ENCODE measurements at places on chromosomes 1 and 21.

- no peak for DNase-seq
Observed at GRCh38 chr1:111468717-111469100, 5.1 kb upstream of the C1orf162 start.

DNA sequence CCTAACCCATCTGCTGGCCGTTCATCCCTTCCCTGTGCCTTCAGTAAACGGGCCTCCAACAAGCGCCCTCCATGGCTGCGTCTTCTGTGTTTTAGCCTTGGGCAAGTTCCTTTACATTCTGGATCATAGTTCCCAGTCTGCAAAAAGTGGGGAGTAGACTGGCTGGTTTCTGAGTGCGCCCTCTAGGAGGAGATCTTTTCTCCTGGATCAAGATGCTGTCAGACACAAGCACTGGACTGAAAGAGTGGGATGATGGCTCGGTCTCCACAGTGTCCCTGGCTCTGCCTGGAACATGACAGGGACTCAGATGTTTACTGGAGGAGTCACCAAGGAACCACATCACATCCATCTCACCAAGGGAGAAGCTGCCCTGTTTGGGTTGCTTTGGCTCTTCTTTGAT lies 88.8 kb downstream of the PRDM2 start:
- no peak for DNase-seq

DNA sequence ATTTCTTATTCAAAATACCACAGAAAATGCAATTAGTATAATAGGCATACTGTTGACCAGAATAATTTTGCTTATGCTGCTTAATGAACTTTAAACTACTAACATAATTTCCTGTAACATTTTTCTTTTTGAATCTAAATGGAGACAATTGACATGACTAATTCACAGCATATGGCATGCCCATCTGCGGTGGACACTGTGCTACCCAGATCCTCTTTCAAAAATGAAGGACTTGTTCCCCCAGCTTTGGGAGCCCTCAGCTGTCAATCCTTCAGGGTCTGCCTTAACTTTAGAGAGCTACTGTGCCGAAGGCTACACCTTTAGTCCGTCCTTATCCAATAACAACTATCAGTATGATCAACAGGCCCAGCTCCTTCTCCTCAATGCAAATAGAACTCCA lies 789.0 kb downstream of the PLA2G4A start:
- DNase-seq = no peak

- DNase-seq = peak; percentile 79
Observed at GRCh38 chr1:77825131-77825709, 45.8 kb downstream of the MIGA1 start.

DNA sequence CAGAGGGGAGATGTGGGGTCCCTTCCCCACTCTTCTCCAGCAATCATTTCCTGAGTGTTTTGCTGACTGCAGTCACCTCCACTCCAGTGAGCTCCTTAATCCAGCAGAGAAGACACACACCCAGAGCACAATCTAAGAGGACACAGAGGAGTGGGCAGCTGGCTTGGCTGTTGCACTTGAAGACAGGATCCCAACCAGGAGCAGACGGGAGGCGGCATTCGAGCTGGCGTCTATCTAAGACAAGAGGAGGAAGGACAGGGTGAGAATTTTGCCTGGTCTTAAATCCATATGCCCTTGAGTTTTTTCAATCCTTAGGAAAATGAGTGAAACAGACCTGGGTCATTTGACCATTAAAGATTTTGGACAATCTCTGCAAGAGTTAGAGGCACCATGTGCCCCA lies 56.1 kb upstream of the SIM2 start:
- no peak for DNase-seq

- DNase-seq = no peak
Observed at GRCh38 chr1:108715932-108716331, 3.2 kb downstream of the FNDC7 start.

GRCh38 chr21:41166884-41167283 lies 1.1 kb upstream of the BACE2 start:
- no peak for DNase-seq

DNA sequence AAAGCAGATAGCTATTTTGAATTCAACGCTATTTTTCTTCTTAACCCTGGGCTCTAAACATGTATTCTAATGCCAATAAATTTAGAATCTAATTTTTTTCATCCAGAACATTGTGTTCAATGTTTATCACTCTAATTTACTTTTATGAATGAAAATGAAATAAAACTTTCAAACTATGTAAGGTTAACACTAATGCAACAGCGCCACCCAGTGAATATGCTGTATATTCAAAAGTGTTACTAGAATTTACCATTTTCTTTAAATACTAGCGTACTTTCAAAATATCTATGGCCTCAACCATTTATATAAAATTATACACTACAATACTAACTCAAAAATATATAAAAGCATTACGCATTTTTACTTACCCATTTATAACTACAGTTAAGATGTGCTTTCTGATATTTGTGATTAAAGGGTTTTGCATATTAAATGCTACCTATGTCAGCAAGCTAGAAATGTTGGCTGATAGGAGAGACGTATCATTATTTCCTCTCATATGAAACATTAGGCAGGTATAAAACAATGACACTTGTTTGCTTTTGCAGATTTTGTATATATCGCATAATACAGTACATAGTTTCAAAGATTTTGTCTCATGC lies 5.9 kb upstream of the NUF2 start:
- peak; percentile 72 for DNase-seq

- DNase-seq = peak; percentile 74
Observed at GRCh38 chr1:78536427-78536826, 45.7 kb downstream of the PTGFR start.
